ENCODE measurements at places on chromosomes 1 and 21. TPM values are rescaled to one million over a fixed set of nuclear protein-coding genes. Genes with fewer than 3 reads are reported as not detected.

The RRAGC gene
- total RNA-seq: 40.0 TPM

The TCHHL1 gene
- not detected for total RNA-seq

The LCE2B gene
- total RNA-seq: not detected

The UBR4 gene
- total RNA-seq: 95.9 TPM

The OR14K1 gene
- not detected for total RNA-seq

The CFAP74 gene
- 2.6 TPM for total RNA-seq

The SLC45A3 gene
- 4.1 TPM for total RNA-seq

The FAM167B gene
- total RNA-seq: 15.2 TPM

The SERTAD4 gene
- total RNA-seq: 5.0 TPM
